Right lung (tissue), 10 donors: ENCODE measurements at places on chromosomes 16 and 17.

- DNase-seq = no peak
Observed at GRCh38 chr17:30472238-30472890, 4.8 kb upstream of the GOSR1 start.

GRCh38 chr17:67769231-67769630 lies 51.5 kb downstream of the NOL11 start:
- no peak for DNase-seq

DNA sequence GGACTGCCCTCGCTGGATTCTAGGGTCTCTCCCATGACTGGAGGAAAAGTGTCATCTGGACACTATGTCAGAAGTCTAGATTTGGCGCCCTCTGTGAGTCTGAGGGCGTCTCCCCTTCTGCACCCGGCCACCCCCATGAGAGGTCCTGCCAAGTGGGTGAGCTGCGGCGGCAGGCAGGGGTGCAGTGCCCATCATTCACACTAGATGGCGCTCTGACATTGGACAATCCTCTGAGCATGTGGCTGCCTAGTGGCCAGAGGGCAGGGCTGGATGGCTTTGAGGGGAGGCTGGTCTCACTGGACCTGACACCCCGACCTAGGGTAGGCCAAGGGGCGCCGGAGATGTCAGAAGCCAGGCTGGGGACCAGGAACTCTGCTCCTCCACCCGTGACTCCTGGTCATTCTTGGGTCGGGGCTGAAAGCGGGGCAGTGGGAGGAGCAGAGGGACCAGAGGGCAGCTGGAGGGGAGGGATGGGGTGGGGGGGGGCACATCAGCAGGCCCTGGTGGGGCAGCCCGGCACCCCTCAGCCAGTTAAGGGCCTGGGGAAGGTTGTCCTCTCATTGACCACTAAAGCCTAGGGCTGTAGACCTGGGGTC lies 28.0 kb downstream of the MRM1 start:
- peak; percentile 68 for DNase-seq

- no peak for DNase-seq
Observed at GRCh38 chr17:68318103-68318991, 27.1 kb downstream of the ARSG start.

DNA sequence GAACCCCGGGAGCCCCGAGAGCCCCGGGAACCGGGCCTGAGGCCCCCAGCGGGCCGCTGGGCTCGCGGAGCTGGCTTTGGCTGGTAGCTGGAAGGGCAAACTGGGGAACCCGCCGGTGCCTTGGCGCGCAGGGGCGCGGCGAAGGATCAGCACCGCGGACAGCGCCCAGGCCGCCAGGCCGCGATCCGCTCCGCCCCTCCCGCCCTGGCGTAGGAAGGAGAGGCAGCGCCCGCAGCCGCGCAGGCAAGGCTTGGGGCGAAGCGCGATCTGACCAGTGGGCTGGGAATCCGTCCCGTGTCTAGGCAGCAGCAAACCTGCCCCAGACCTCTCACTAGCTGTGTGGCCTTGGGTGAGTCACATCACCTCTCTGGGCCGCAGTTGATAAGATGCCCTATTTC lies 331 bp upstream of the CCDC92B start:
- peak; percentile 70 for DNase-seq

DNA sequence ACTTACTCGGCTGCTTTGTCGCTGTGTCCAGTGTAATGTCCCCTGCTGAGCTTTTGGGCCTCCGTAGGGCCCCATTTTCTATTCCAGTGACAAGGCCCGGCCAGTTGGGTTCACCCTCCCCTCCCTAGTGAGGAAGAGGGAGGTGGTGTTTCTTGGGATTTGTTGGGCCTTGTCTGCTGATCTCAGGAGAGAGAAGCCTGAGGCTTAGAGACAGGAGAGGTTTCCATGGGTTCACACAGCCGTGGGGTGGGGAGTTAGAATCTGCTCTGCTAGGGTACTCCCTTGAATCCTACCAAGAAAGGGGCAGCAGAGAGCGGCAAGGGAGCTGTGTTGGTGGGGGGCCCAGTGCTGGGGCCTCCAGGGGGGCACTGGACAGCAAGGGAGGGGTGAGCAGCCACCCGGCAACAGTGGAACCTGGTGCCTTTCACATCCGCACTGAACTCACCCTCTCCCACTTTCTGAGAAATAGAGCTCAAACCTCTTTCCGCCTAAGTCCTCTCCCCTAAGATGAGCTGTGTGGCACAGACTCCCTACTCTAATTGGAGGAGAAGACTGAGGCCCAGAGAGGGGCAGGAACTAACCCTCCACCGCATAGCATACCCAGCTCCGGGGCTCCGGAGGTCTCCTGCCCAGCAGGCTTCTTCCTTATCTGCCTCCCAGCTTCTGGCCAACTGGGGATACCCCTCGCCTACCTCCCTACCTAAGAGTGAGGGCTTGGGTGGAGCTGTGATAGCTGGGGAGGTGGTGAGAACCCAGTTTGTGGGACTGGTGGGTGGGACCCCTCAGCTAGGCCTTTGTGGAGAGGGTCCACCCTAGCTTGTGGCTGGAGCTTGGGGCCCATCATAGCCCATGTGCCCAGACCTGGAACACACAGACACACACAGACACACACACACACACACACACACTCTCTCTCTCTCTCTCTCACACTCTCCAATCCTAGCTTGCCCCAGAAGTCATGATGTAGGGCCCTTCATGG lies 6.8 kb downstream of the TBKBP1 start:
- DNase-seq = no peak

DNA sequence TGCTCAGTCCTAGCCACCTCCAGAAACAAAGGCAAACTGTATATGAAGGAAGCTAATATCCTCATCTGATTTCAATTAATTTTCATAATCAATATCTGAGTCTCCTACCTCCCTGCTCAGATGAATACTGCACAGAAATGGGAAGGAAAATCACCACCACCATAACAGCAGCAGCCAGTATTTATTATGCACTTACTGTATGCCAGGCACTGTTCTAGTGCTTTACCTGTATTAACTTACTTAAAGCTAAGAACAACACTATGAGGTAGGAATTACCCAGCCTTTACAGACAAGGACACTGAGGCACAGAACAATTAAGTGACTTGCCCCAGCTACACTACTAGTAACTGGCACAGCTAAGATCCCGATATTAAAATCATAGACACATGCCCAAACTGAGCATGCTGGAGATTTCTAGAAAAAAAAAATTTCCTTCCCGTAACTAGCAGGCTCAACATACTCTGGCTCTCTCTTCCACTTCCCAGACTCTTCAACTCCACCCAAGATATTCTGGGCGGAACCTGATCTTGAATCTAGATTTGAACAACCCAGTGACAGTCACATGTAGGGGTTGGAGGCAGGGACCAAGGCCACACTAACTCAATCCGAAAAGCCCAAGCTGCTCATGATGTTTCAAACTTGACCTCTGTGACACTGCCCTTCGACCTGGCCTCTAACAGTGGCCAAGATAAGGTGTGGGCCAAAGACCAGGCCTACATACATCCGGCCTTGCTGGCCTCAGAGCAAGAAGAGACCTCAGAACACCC lies 3.9 kb downstream of the TRIM25 start:
- DNase-seq = no peak

GRCh38 chr17:17513626-17514025 lies 17.4 kb upstream of the RASD1 start:
- DNase-seq = no peak

- no peak for DNase-seq
Observed at GRCh38 chr17:73284906-73285602, 23.4 kb upstream of the CPSF4L start.
